ENCODE measurements at places on chromosomes 3 and 15.

GRCh38 chr3:129176051-129176450, 7.6 kb downstream of the CNBP start:
- DNase-seq = no peak

- no peak for DNase-seq
These were observed 28.3 kb upstream of the ETV5 start for GRCh38 chr3:186137051-186137685.

- DNase-seq = no peak
These were observed 64.5 kb upstream of the MBNL1 start for GRCh38 chr3:152204218-152204617.

GRCh38 chr3:18188491-18188890, 236.6 kb downstream of the SATB1 start:
- DNase-seq = no peak

DNA sequence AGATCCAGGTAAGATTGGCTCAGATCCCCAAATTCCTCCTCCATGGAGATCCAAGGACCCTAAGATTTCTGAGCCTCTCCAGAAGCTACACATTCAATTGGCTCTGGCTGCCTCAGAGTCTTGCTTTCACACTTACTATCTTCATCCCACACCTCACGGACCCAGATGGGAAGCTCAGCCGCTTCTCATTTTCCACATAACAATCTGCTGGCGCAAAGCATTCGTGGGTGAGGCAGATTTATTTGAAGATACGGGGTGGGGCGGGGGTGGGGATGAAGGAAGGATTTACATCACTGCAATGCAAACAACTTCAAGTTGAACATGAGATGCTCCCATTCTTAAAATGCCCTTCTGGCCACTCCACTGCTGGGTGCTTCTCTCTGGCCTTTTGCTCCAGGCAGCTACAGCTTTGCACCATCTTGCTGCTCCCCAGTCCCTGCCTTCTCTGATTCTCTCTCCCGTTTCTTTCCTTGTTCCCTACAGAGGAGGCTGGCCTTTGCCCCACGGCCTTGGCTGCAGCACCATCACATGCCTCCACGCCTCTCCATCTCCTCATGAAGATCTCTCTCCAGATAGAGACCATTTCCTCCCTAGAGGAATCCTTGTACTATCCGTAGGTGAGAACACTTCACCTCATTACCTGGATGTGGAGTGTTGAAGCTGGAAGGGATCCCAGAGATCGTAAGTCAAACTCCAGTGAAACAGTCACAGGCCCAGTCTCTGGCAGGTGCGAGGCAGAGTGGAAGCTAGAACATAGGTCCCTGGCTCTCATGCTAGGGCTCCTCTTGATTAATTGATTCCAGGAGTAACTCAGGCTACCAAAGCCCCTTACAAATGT, 175.9 kb downstream of the RPLP1 start:
- no peak for DNase-seq

- no peak for DNase-seq
These were observed 59.6 kb upstream of the ITGA11 start for GRCh38 chr15:68491415-68492106.

DNA sequence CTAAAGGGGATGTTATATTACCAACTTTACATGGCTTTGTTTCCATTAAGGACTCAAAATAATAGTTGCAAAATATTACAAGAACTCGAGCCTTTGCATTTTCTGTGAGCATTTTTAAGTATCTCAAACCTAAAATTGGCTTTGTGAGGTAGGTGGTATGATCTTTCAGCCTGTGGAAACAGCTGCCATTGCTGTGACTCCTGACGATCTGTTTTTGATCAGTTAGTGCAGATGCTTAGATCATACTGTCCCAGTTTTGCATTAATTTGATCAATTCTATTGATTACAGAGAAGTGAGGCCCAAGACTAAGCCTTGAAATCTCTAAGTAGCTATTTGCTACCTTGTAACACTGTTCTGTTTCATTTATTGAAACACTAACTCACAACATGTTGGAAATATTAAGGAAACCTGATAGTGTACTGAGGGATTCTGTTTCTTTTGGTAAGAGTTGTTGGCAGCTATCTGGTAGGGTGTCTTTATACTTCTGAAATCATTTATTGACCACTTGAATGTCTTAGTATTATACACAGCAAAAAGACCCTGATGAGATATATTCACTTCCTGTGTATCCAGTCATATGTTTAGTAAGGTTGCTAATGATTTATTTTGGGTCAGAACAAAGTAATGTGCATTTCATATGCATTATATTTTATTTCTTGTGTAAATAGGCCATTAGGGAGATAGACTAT, 14.8 kb downstream of the SKIL start:
- DNase-seq = no peak

DNA sequence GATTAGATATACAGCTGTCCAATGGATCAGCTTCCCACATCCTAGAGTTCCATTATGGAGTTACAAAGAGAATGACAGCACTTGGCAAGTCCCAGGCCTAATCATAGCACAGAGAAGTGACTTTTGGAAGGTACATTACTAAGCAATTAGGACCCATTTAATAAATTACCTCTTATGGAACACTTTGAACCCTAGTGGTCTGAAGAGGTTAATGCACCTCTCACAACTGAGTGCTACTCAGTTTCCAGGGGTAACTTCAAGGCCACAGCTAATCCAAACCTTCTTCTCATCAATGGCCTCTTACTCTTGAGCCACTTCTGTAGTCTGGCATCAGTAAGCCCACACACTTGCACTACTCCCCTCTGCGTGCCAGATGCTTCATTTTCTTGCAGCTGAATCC, 34.9 kb upstream of the MEIS2 start:
- DNase-seq = no peak

DNA sequence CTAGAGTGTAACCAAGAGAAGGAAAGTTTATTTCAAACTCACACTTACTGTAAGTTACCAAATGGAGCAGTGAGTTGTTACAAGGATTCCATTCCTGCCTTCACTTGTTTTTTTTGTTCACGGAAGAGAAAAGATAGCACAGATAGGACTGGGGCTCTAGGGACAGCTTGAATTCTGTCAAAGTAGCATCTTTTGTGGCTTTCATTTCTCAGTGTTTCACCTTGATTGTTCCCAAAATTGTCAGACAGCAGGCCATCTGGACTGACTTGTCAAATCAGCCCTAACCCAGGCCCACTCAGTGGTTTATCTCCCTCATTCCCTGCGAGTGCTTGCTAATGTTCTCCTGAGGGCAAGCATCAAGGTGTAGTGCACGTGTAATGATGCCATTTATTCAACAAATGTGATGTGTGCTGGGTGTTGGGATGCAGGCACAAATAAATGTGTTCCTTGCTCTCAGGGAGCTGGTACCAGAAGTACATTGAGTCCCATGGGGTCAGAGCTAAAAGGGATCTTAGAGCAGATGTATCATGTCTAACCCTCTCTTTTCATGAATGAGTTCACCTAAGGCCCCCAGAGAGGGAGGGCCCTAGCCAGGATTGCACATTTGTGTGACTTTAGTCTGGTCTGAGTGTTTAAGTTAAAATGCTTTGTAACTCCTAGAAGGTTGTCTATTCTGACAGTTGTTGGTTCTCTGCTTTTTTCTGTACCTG, 49.1 kb downstream of the PDHB start:
- DNase-seq = no peak

DNA sequence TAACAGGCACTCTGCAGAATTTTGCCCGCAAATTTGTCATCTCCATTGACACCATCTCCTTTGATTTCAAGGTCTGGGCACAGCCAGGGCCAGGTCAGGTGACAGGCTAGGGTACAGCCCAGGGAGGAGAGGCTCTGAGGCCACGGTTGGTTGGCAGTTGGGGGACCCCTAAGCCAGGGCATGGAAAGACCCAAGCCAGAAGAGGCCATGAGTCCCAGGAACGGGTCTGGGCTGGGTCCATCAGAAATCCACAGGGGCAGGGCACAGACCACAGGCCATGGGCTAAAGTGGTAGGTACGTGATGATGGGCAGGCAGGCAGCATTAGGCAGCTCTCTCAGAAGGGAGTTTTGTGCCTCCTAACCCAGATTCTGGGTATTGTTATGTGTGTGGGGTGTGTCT, 45.8 kb downstream of the SEMA3G start:
- DNase-seq = no peak

GRCh38 chr3:127691489-127691888, 18.7 kb downstream of the ABTB1 start:
- DNase-seq = no peak

- no peak for DNase-seq
These were observed 21.9 kb downstream of the PIK3CB start for GRCh38 chr3:138812806-138813205.

Data from activated CD4-positive, alpha-beta T cell treated with anti-CD3 and anti-CD28 coated beads for 1 hour (primary cell).